T-cell (primary cell): ENCODE measurements at places on chromosomes 2 and 18.
A peak's percentile ranks its signal among the peaks of the same experiment; 100 is the strongest.

- no peak overlapping the region for H3K27ac ChIP-seq
- no peak for DNase-seq
- no peaks in the 10 kb centered on the region for H3K27me3 ChIP-seq
- H3K4me3 ChIP-seq: no peak overlapping the region
Observed at GRCh38 chr2:148302526-148302925, 281.6 kb downstream of the MBD5 start.

GRCh38 chr2:46717344-46718121 lies 198.1 kb downstream of the MCFD2 start:
- H3K27ac ChIP-seq: no peak overlapping the region
- H3K4me1 ChIP-seq: peaks cover 4% of the 10 kb centered on the region
- no peak for DNase-seq
- H3K27me3 ChIP-seq: no peaks in the 10 kb centered on the region
- H3K36me3 ChIP-seq: no peaks in the 10 kb centered on the region
- H3K4me3 ChIP-seq: no peak overlapping the region

GRCh38 chr2:8631465-8632005 lies 50.3 kb upstream of the ID2 start:
- DNase-seq: no peak
- no peaks in the 10 kb centered on the region for H3K27me3 ChIP-seq
- H3K27ac ChIP-seq: no peak overlapping the region
- peak overlapping the region; percentile 15 for H3K4me3 ChIP-seq
- H3K4me1 ChIP-seq: peaks cover 8% of the 10 kb centered on the region

DNA sequence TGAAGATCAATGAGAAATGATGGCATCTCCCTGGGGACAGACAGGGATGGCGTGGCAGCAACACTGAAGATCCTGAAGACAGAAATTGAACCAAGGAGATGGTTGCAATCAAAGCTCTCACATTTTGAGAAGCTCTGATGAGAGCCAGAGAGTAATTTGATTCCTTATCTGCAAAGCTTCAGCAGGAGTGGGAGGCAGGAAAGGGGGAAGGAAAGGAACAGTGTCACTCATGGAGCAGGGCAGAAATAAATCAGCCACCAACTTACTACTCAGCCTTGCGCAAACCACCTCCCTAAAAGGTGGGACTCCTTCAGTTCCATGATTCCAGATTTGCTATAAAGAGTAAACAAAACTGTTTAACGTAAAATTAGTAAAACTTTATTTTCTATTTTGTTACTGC lies 119.2 kb downstream of the CACNB4 start:
- DNase-seq: no peak
- H3K27me3 ChIP-seq: no peaks in the 10 kb centered on the region
- no peak overlapping the region for H3K27ac ChIP-seq
- H3K36me3 ChIP-seq: no peaks in the 10 kb centered on the region
- no peak overlapping the region for H3K4me3 ChIP-seq

GRCh38 chr2:135925571-135925970 lies 49.3 kb upstream of the MCM6 start:
- no peak for DNase-seq
- H3K27ac ChIP-seq: no peak overlapping the region
- no peaks in the 10 kb centered on the region for H3K27me3 ChIP-seq
- H3K4me1 ChIP-seq: no peaks in the 10 kb centered on the region
- H3K4me3 ChIP-seq: no peak overlapping the region
- peaks cover 27% of the 10 kb centered on the region for H3K36me3 ChIP-seq

- peaks cover 12% of the 10 kb centered on the region for H3K27me3 ChIP-seq
- H3K4me1 ChIP-seq: no peaks in the 10 kb centered on the region
- no peak overlapping the region for H3K27ac ChIP-seq
- no peaks in the 10 kb centered on the region for H3K36me3 ChIP-seq
Observed at GRCh38 chr2:64457524-64457923, 3.6 kb downstream of the LGALSL start.

GRCh38 chr2:220278022-220278421 lies 650.6 kb downstream of the SLC4A3 start:
- no peak overlapping the region for H3K4me3 ChIP-seq
- H3K27me3 ChIP-seq: no peaks in the 10 kb centered on the region
- no peak overlapping the region for H3K27ac ChIP-seq
- no peaks in the 10 kb centered on the region for H3K4me1 ChIP-seq
- DNase-seq: no peak
